ENCODE measurements at places on chromosomes 7 and 10. TPM values are rescaled to one million over a fixed set of nuclear protein-coding genes. Genes with fewer than 3 reads are reported as not detected.

Gene AKAP9
- 57.5 TPM for total RNA-seq

Gene GJD4
- total RNA-seq, result not detected

Gene LRRC17
- total RNA-seq, result 8.7 TPM

Gene IFIT1B
- total RNA-seq, result not detected

Gene TFPI2
- total RNA-seq, result 9.0 TPM

Gene TEX47
- not detected for total RNA-seq

Gene CALU
- total RNA-seq, result 239 TPM

DNA sequence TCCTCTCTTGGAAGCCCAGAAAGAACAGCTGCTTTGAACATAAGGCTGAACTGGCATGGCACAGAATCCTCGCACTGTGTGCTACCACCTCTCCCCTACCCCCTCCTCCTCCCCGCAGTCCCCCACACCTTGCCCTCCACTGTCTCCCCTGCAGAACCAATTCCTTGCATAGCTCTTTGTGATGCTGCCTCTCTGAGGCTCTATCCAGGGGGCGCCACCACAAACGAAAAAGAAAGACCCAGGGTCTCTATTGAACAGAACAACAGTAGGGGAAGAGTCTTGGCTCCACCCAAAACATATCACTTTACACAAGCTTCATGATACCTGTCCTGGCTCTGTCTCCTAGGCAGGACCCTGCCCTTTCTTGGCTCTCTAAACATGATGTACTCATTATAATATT lies 26.2 kb upstream of the EBLN1 start:
- H3K4me1 ChIP-seq, result peaks cover 19% of the 10 kb centered on the region
- H3K27ac ChIP-seq, result no peak overlapping the region
- no peaks in the 10 kb centered on the region for H3K36me3 ChIP-seq
- H3K4me3 ChIP-seq, result no peak overlapping the region

DNA sequence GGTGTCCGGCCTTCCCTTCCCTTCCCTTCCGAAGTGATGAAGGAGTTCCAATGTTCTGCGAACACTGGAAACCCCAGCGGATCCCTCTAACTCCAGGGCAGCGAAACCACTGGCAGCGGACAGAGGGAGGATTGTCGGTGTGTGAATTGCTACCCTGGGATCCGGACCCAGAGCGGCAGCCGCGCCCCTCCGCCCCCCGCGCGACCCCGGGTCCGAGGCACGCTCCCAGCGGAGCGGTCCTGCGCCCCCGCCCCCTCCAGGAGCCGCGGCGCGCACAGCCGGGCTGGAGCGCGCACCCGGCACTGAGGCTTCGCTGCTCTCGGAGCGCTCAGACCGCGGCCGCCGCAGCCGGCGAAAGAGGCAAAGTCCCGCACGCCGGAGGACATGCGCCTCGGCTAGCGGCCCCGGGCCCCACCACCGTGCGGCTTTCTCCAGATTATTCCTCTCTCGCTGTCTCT lies at the start of gene PTPRZ1:
Gene PTPRZ1 (plus strand): TSS at position 331 of the 458 bp plus-strand sequence. CDS start 339 bp downstream, outside the sequence.
- H3K4me1 ChIP-seq, result no peaks in the 10 kb centered on the region
- H3K36me3 ChIP-seq, result no peaks in the 10 kb centered on the region
- DNase-seq, result peak; percentile 34
- peaks cover 28% of the 10 kb centered on the region for H3K27me3 ChIP-seq
- H3K4me3 ChIP-seq, result peak within 1 kb of the TSS; percentile 35

- H3K27ac ChIP-seq, result no peak overlapping the region
- no peak for DNase-seq
- no peaks in the 10 kb centered on the region for H3K36me3 ChIP-seq
- no peaks in the 10 kb centered on the region for H3K4me1 ChIP-seq
These were observed 312.6 kb downstream of the WDR37 start for GRCh38 chr10:1368842-1369171.

GRCh38 chr10:77131214-77131613 lies 506.4 kb downstream of the KCNMA1 start:
- no peaks in the 10 kb centered on the region for H3K27me3 ChIP-seq
- no peaks in the 10 kb centered on the region for H3K4me1 ChIP-seq
- H3K4me3 ChIP-seq, result no peak overlapping the region
- H3K27ac ChIP-seq, result no peak overlapping the region

DNA sequence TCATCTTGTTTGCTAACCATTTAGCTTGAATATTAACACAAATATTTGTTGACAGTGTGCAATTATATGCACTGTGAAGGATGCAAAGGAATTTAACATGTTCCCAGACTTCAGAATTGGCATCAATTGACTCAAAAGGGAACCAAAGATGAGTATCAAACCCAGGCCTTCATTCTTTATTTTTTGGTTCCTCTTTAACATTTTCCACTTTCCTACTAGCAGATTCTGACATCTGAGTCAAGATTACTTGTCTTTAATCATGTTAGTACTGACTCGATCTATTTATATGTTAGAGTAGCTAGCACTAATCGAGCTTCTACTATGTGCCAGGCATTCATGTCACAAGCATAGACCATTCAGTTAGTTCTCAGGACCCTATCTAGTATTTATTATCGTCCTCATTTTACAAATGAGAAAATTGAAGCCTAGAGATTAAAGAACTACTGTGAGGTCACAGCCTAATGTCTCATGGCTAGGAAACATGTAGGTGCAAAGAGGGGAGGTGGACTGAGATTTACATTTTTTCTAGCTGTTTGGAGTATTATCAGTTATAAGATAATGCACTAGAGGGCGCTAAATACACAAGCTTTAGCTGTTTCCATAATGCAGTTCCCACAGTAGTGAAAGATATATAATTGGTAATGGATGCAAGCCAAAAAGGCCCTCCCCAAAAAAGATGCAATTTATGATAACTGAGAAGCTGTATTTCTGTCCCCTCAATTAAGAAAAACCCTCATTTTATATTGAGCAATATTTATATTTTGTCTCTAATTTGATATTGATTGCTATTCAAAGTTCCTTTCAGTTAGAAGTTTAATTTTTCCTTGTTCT lies 32.9 kb upstream of the KMT2E start:
- H3K4me1 ChIP-seq, result peaks cover 87% of the 10 kb centered on the region
- H3K4me3 ChIP-seq, result no peak overlapping the region
- no peak for DNase-seq
- no peaks in the 10 kb centered on the region for H3K27me3 ChIP-seq

GRCh38 chr10:59479426-59479825 lies 117.1 kb upstream of the FAM13C start:
- DNase-seq, result no peak
- no peaks in the 10 kb centered on the region for H3K36me3 ChIP-seq
- no peak overlapping the region for H3K4me3 ChIP-seq
- H3K4me1 ChIP-seq, result no peaks in the 10 kb centered on the region
- H3K27ac ChIP-seq, result no peak overlapping the region

DNA sequence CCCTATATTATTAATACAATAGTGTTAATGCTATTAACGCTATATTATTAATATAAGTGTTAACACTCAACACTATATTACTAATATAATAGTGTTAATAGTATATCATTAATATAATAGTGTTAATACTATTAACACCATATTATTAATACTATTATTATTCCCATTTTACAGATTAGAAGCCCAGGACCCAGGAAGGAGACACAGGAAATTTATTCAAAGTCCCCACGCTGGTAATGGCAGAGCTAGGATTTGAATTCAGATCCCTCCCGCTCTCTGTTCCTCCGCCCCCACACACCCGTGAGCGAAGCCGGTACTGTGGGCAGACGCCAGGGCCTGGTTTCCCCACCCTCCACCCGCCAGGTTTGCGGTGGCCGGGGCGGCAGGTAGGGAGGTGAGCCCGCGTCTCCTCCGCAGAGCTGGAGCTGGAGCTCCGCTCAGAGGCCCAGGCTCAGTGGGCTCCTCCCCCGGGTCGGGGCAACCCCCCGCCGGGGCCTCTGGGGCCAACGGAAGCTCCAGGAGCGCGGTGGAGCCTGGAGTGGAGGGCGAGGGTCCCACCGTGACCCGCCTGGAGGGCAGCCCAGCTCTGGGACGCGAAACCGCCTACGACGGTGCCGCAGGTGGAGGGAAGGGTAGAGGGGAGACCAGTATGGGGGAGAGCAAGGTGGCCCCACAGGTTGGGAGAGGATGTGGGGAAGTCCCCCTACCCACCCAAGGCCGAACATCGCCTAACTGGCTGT lies at the start of gene TMEM225B:
Gene TMEM225B (plus strand): TSS at position 506 of the 740 bp plus-strand sequence. CDS start 6,122 bp downstream, outside the sequence.
- DNase-seq, result no peak
- H3K4me3 ChIP-seq, result no peak within 1 kb of the TSS
- H3K27me3 ChIP-seq, result no peaks in the 10 kb centered on the region

GRCh38 chr10:113055458-113055857 lies 105.4 kb downstream of the TCF7L2 start:
- H3K27me3 ChIP-seq, result no peaks in the 10 kb centered on the region
- H3K4me1 ChIP-seq, result peaks cover 30% of the 10 kb centered on the region
- H3K36me3 ChIP-seq, result no peaks in the 10 kb centered on the region
- H3K4me3 ChIP-seq, result no peak overlapping the region
- H3K27ac ChIP-seq, result no peak overlapping the region

DNA sequence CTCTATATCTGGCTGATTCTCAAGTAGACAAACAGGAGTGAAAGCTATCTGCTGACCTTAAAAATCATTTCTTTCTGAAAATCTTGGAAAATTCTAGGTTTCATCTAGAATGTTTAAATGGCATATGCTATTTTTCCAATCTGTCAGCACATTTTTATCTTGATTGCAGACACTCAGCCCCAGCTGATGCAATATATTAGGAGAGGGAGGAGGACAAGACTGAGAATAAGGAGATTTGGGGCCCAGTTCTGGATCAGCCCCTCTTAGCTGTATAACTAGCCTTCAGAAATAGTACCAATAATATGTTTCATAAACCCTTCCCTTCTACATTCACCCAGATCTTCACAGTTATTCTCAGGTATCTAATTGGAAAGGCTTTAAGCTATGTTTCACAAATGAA lies 131.2 kb downstream of the HDAC9 start:
- H3K4me3 ChIP-seq, result no peak overlapping the region
- no peak for DNase-seq
- H3K27ac ChIP-seq, result no peak overlapping the region
- no peaks in the 10 kb centered on the region for H3K4me1 ChIP-seq

DNA sequence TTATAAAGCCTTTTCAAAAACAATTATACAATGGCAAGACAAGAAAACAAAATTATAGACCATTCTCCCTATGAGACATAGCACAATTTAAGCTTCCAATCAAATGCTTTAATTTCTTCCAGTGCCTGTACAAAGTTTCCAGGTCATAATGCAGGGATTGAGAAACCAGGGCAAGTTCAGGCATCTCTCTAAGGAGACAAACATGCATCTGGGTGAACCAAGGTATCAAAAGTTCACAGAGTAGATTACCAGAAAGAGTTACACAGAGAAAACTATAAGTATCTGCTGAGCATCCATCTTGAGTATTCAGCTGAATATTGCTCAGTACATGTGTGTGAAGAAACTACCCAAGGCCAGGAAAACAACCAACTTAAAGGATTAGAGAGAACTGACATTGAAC lies 89.1 kb downstream of the COL28A1 start:
- H3K4me1 ChIP-seq, result no peaks in the 10 kb centered on the region
- no peaks in the 10 kb centered on the region for H3K27me3 ChIP-seq
- H3K4me3 ChIP-seq, result no peak overlapping the region
- no peak for DNase-seq

DNA sequence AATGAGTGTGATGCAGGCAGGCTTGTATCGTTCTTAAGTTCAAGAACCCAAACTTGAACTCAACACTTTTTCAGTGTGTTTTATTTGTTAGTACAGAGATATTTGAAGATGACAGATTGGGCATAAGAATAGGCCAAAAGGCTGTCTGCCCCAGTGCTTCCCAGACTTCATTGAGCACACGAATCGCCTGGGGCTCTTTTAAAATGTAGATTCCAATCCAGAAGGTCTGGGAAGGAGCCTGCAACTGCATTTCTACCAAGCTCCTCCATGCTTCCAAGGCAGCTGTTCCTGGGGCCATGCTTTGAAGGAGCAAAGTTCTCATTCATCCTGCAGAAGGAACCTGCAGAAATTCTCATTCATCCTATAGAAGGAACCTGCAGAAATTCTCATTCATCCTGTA lies 114.5 kb upstream of the INSYN2A start:
- H3K4me3 ChIP-seq, result no peak overlapping the region
- no peak for DNase-seq
- H3K36me3 ChIP-seq, result no peaks in the 10 kb centered on the region
- H3K4me1 ChIP-seq, result peaks cover 3% of the 10 kb centered on the region

DNA sequence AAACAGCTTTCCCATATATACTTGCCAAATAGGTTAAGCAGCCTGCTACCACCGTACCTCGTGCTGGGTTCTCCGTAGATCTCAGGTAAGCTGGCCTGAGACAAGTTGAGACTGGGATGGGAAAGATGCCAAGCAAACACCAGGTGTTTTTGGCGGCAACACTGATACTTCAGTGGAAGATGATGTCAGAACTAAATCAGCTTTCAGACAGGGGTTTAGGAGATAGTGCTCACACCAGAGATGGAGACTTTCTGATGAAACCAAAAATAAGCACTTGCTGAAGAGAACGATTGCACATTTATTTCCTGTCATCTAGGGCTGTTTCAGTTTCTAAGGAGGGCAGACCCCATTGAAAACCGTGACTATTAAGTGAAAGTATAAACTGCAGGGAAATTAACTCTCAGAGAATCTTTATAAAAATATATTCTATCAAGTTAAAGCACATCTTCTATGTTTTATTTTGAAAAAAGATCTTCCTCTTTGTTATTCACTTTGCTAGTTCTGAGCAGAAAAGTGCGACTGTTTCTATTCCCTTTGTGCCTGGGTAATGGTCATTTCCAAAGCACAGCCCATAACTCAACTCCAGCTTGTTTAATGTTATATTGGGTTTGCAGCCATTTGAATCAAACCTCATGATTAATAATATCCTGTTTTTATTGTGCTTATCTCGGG lies 149.9 kb downstream of the CPED1 start:
- no peaks in the 10 kb centered on the region for H3K36me3 ChIP-seq
- no peak overlapping the region for H3K27ac ChIP-seq
- H3K4me3 ChIP-seq, result no peak overlapping the region
- no peaks in the 10 kb centered on the region for H3K27me3 ChIP-seq

- no peak overlapping the region for H3K4me3 ChIP-seq
- no peak for DNase-seq
- H3K4me1 ChIP-seq, result no peaks in the 10 kb centered on the region
- H3K27ac ChIP-seq, result no peak overlapping the region
- H3K27me3 ChIP-seq, result no peaks in the 10 kb centered on the region
These were observed 74.6 kb downstream of the FAM13C start for GRCh38 chr10:59287587-59288255.

DNA sequence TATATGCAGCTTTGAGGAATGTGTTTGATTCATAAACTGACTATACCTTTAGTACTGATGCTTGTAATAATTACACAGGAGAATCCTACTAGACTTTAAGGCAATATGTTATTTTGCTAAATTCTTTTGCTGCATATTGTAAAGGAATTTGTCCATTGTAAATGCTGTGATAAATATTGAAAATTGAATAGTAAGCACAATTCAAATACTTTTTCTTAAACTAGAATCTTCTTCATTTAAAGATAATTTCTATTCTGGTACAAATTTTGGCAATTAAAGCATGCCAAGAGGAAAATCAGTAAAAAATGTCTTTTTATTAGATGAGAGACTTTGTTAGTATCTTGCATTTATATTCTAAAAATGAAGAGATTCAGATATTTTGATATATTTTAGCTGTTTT lies 45.4 kb downstream of the SMNDC1 start:
- no peak for DNase-seq
- no peaks in the 10 kb centered on the region for H3K27me3 ChIP-seq
- H3K4me3 ChIP-seq, result no peak overlapping the region
- H3K4me1 ChIP-seq, result peaks cover 4% of the 10 kb centered on the region
- no peaks in the 10 kb centered on the region for H3K36me3 ChIP-seq
